ENCODE measurements at places on chromosomes 11 and 22.

GRCh38 chr11:85407648-85408047, 219.5 kb downstream of the DLG2 start:
- no peak for DNase-seq

- no peak for DNase-seq
Observed at GRCh38 chr22:48089601-48090331, 1327.3 kb downstream of the TBC1D22A start.

GRCh38 chr11:47332791-47333525, 19.5 kb downstream of the MYBPC3 start:
- no peak for DNase-seq

GRCh38 chr11:15625691-15626090, 511.0 kb downstream of the INSC start:
- DNase-seq = no peak

DNA sequence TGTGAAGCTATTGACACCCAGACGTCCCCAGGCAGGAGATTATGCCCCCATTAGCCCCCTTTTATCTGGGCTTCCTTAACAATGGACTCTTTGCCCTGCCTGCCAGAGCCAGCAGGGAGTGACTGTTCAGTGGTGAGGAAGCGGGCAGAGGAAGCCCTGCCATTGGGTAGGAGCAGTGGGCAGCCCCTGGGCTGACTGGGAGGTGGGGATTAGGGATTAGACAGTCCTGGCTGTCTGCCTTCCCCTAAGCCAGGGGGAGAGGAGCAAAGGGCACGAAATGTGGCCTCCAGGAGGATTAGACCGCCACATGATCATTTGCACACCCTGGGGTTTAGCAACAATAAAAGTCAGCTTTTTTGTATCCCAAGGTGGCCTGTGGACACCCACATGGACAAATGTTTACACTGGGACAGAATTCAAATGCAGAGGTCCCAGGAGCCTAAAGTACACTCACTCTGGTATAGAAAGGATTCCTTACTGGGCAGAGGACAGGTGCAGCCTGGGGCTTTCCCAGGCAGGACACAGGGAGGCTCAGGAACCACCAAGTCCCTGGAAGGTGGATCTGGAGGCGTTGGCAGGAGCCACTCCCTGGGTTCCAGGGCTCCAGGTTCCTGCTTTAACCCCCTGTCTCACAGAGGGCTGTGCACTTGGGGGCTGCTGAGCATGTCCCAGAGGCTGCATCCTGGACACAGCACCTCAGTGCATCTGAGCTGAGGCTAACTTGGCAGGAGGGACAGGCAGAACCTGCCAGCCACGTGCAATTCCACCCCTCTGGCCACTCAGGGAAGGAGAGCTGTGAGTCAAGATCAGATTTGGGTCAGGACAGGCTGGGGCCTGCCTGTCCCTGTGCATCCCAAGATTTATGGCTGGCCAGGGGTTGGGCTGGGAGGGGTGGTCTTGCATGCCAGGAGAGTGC, 2.1 kb downstream of the PNPLA3 start:
- no peak for DNase-seq
